ENCODE measurements at places on chromosomes 4 and X.

DNA sequence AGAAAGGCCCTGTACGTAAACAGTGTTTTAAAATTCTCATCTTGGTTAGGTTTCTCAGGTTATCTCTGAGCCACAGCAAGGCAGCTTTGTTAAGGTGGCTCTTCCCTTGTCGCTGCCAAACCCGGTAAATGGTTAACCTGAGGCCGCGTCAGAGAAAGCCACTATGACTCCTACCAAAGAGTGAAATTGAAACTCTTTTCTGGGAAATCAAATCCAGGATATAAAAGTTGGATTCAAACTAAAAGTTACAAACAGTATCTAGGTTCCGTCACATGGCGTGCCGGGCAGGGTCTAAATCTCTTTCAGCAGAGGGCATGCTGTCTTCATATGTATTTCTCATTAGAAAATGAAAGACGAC lies 433 bp downstream of the MMAA start:
- DNase-seq = peak; percentile 79

GRCh38 chrX:14491689-14492088 lies 37.6 kb upstream of the GLRA2 start:
- no peak for DNase-seq

GRCh38 chr4:26076000-26076587 lies 162.1 kb downstream of the SMIM20 start:
- DNase-seq = peak; percentile 17

DNA sequence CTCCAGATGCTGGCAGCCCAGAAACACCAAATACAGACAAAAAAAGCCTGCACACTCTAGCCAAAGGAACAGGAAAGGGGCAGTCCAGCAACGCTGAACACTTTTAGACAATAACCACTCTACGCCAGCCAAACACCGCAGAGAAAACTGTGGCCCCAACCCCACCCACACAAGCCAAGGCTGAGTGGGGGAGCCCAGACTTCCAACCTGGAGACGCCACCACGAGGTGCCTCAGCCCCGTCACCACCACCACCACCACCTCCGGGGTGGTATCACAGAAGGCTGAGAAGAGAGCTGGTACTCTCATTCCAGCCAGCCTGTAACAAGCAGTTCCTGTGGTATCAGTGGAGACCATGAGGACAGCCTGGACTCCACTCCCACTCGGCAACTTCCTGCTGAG lies 22.8 kb downstream of the MEPE start:
- no peak for DNase-seq

- DNase-seq = no peak
Measured at GRCh38 chr4:145945431-145946155, 7.0 kb upstream of the ZNF827 start.

DNA sequence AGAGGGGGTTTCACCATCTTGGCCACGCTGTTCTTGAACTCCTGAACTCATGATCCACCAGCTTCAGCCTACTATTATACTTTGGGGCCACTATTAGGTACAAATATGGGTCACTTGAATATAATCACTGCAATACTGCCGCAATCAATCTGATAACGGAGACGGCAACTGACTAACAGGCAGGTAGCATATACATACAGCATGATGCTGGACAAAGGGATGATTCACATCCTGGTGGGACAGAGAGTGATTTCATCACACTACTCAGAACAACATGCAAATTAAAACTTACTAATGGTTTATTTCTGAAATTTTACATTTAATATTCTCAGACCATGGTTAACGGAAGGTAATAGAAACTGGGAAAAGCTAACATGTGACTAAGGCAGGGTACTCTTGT lies 10.9 kb downstream of the LRBA start:
- DNase-seq = no peak

DNA sequence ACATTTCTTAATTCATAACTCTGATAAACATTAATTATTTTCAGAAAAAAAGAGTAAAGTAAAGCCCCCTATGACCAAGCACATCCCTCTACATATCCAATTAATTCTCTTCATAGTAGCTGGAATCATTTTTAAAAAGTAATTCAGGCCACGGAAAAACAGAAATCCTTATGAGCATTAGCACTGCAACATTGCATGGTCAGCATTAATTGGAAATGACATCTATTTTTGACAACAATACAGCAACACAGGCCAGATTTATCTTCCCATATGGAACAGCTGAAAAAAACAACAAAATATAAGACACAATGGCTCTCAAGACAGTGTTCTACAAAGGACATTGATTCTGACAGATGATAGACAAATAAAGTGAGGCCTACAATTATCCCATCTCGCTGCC lies 236.6 kb downstream of the TMA16 start:
- no peak for DNase-seq

GRCh38 chr4:85669204-85669603 lies 194.3 kb downstream of the ARHGAP24 start:
- DNase-seq = no peak

DNA sequence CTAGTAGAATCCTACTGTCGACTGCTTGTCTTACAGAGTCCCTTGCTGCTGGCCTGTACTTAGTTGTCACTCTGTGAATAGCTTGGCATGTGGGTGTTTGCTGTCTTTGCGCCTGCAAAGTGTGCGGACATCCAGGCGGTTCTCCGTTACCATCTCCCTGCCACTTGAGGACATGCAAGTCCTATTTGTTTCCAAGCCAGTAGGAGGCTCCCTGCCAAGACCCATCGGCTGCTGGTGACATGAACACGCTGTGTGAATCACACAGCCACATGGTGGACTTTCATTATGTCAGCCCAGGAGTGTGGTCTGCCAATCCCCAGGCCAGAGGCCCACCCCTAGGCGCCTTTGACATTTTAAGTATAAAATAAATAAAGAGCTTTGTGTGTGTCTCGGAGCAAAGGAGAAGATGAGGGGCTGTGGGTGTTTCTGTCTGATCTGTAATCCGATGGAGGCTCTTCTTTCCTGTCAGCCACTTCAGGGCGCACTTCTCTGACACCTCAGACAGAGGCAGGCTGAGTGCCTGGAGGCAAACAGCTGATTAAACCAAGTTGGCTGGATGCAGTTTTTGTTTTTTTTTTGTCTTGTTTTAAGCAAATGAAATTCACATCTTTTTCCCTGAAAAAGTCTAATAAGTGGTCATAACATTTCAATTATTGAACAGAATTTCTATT lies 51.5 kb downstream of the ALPK1 start:
- no peak for DNase-seq

DNA sequence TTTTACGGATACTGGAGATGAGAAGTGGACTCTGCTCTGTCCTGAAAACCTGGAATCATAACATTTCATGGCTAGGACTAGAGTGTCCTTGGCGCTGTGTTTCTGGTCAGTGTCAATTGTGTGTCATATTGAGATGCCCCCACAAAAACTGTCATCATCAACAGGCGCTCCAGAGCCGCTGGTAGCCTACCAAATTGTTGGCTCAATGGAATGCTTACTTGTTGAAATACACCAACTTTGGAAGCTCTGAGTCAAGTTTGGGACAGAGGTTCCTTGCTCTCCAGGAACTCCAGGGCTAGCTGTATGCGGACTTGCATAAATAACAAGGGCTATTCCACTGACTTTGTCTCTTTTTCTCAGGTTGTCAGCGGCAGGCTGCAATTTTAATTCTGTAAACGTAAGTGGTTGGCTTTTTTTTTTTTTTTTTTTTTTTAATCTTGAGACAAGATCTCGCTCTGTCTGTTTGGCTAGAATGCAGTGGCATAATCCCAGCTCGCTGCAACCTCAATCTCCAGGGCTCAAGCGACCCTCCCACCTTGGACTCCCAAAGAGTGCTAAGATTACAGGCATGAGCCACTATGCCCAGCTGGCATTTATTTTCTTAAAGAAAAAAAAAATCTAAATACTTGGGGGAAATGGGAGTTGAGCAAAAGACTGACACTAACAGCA lies 871 bp upstream of the HPGD start:
- peak; percentile 13 for DNase-seq

GRCh38 chrX:70183091-70183490 lies 5.8 kb downstream of the DGAT2L6 start:
- no peak for DNase-seq

DNA sequence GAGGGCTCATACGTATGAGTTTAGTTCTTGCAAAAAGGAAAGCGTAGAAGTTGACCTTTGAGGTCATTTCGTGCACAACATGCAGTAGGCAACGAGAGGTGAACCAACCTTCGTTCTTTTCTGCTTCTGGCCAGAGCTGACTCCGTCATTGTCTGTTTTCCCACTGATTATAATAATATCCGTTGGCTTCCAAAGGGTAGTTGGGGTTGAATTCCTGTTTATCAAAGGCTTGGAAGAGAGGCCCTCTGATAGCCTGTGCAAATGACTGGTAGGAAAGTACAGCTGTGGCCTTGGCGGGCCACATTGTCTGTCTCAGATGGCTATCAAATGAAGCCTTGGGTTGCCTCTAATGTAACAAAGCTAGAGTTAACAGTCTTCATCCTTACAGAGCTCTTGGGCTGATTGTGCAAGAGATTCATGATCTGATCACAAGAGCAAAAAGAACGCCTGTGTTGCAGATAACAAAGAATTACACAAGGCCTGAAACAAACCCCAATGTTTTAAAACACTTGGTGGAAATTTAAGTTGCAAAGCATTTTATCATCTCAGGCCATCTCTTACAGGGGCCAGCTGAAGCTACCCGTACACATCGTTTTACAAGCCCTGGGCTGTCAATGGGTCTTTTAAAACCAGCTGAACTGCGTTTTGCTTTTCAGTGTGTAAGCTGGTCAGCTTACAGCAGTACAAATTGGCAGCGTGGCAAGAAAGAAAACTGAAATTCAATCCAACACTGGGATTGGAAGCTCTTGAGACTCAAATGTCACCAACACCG lies 46.1 kb upstream of the FAM9C start:
- DNase-seq = peak; percentile 41

GRCh38 chr4:150010525-150011126 lies 67.6 kb upstream of the DCLK2 start:
- DNase-seq = peak; percentile 40

DNA sequence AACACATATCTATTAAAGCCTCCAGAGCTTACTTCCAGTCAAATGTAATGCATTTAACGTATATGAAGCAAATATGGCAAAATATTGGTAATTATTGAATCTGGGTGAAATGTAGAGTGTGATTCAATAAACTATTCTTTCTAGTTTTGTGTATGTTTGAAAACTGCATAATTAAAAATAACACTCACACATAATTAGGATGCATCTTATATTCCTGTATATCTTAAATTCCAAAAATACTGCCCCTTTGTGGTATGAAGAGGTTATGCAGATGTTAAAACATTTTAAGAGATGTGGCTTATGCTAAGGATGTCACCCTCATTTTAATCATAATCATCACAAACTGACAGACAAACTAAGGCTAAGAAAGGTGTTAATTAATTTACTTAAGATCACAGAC lies 182.9 kb downstream of the COX18 start:
- peak; percentile 10 for DNase-seq

DNA sequence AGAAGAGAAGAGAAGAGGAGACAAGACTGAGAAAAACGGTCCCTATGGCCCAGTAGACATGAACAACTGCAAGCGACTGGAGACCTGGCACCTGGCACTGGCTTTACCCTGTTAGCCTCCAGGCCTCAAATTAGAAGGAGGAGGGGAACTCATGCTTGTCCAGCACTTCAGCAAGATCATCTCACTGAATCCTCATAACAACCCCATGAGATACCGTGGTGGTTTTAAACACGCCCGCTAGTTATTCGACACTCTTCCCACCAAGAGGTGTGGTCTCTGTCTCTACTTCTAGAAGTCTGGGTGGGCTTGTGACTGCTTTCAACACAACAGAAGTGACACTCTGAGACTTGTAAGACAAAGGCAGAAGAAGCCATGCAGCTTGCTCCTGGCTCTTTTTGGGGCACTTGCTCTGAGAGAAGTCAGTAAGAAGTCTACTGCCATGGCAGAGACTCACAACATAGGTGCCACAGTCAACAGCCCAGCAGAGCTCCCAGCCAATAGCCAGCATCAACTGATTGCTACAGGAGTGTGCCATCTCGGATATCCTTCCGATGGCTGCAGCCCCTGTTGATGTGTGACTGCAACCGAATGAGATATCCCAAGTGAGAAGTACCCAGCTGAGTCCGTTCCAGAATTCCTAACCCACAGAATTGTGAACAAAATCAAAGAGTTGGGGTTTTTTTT lies 34.0 kb upstream of the BCOR start:
- DNase-seq = no peak

- no peak for DNase-seq
Measured at GRCh38 chr4:169988252-169988651, 37.9 kb downstream of the MFAP3L start.

DNA sequence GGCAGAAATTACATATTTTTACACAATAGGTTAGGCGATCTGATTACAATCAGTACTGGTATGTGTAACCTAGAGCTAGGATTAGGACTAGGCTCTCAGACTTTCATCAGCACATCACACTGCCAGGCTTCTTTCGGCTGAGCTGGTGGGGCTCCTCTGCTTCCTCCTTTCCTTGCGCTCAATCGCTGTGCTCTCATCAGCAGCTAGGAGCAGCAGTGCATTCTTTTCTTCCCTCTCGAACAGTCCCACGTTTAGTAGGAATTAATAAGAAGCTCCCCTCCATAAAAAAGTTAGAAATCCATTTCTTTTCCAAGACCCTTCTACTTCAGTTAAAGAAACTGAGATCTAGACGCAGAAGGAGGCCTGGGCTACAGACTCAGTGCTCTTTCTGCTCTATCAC lies 350.4 kb downstream of the SPRY1 start:
- DNase-seq = no peak

- no peak for DNase-seq
Measured at GRCh38 chr4:30723201-30723955, 3.2 kb downstream of the PCDH7 start.

DNA sequence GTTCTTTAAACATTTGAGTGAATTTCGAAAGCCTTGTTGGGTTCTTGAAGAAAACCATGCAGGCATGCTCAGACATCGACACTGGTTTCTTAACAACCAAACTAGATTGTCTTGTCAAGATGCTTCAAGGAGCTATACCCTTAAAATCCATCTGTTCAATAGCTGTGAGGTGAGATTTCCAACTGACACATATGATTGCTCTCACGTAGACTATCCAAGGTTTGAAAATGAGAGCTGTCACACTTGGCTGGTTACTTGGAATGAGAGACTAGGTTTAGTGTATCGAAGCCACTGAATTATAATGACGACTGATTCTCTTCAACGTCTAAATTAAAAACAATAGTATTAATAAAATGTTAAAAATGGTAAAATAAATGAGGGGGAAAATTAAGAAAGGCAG lies 2725.5 kb downstream of the ARAP2 start:
- no peak for DNase-seq

GRCh38 chr4:140047786-140048185 lies 106.2 kb downstream of the MAML3 start:
- DNase-seq = no peak

DNA sequence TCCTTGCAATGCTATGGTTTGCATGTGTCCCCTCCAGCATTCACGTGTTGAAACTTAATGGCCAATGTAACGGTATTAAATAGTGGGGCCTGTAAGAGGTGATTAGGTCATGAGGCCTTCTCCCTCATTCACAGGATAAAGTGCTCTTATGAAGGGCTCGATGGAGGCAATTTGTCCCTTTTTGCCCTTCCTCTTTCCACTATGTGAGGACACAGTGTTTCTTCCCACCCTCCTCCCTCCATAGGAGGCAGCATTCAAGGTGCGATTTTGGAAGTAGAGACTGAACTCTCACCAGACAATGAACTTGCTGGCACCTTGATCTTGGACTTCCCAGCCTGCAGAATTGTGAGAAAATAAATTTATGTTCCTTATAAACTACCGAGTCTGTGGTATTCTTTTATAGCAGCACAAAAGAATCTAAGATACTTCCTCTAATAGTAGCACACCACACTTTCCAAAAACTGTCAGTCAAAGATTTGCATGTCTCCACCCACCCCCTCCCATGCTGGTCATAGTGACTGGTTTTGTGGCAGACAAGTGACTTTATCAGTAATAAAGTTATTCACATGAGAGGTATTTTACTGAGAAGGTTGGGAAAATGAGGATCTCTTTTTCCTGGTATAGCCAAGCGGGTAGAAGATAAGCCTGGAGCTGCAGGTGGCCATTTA lies 113.5 kb upstream of the TTC29 start:
- no peak for DNase-seq
